ENCODE measurements at places on chromosomes 6 and 20.

DNA sequence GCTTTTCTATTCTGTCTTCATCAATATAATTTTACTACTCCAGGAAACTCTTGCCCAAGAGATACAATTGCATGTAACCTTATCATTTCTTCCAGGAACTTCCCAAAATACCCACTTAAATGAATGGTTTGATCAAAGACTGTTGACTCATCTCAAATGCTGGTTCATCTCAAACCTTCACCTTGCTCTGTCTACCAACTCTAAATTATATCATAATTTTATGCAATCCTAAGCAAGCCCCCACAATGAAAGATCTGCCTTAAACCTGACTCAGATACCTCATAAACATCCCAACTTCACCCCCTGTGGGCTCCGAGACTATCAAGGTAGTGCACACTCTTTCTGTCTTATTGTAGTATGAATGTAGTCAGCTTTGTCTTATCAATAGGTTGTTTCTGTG, 65.5 kb upstream of the GCM1 start:
- DNase-seq = no peak

DNA sequence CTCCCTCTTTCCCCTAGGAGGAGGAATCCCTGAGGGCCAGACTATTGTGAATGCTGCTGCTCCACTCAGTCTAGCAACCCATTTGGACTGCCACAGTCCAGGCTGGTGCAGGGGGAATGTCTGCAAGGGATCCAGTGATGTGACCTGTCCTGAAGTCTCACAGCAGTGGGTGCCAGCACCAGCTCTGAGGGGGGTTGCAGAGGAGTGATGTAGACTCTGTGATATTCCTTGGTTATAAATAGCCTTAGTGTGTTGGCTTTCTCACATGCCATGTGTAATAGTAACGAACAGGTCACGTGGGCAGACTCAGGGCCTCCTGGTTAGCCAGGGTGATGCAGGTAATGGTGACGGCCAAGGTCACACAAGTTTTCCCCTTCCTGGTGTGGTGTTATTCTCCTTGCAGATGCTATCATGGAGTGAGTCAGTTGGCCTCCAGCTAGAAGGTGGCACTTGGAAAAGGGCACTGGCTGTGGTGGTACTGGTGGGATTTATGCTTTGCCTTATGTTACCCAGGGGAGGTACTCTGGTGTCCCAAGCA, 404.4 kb downstream of the UTRN start:
- DNase-seq = no peak

GRCh38 chr6:16882230-16882629, 121.0 kb upstream of the ATXN1 start:
- no peak for DNase-seq

GRCh38 chr6:160273196-160273595, 14.6 kb upstream of the SLC22A2 start:
- DNase-seq = no peak

GRCh38 chr6:50333696-50334095, 284.0 kb upstream of the DEFB112 start:
- no peak for DNase-seq

GRCh38 chr6:7974938-7975763, 64.6 kb upstream of the TXNDC5 start:
- DNase-seq = peak; percentile 98

GRCh38 chr6:134256862-134257261, 61.0 kb downstream of the SGK1 start:
- no peak for DNase-seq

DNA sequence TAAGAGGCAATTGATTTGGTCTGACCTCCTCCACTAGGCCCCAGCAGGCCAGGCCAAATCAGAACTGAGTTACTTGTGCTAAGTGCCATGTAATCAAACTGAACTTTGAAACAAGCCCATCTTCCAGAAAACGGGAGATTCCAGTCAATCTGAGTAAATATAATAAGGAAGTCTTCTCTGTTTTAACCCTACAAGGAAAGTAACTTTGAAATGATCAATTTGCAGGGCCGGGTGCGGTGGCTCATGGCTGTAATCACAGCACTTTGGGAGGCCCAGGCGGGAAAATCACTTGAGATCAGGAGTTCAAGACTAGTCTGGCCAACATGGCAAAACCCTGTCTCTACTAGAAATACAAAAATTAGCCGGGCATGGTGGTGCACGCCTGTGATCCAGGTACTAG, 2.0 kb upstream of the SHLD1 start:
- no peak for DNase-seq

DNA sequence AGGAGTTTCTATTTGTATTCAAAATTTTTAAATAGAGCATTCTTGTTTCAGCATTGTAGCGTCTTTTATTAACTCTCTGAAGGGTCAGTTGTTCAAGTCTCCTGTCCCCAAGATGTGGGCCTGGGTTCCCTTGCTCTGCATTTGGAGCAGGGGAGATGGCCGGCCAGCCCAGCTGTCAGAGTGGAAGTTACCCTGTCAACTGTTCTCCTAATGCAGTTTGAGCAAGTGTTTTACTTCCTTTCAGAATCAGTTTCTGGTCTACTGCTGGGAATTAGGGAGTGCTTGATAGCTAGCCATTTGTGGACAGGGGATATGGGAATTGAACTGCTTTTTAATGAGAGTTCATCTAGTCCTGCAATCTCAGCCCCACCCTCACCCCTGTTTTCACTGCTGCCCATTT, 116.6 kb downstream of the QKI start:
- DNase-seq = no peak

- no peak for DNase-seq
Measured at GRCh38 chr6:16420337-16420714, 181.9 kb downstream of the GMPR start.

- no peak for DNase-seq
Measured at GRCh38 chr6:29142309-29142708, 28.4 kb upstream of the OR2J2 start.

- DNase-seq = no peak
Measured at GRCh38 chr6:46465294-46466165, 25.7 kb downstream of the RCAN2 start.

- DNase-seq = no peak
Measured at GRCh38 chr6:57104336-57104735, 14.3 kb downstream of the ZNF451 start.

DNA sequence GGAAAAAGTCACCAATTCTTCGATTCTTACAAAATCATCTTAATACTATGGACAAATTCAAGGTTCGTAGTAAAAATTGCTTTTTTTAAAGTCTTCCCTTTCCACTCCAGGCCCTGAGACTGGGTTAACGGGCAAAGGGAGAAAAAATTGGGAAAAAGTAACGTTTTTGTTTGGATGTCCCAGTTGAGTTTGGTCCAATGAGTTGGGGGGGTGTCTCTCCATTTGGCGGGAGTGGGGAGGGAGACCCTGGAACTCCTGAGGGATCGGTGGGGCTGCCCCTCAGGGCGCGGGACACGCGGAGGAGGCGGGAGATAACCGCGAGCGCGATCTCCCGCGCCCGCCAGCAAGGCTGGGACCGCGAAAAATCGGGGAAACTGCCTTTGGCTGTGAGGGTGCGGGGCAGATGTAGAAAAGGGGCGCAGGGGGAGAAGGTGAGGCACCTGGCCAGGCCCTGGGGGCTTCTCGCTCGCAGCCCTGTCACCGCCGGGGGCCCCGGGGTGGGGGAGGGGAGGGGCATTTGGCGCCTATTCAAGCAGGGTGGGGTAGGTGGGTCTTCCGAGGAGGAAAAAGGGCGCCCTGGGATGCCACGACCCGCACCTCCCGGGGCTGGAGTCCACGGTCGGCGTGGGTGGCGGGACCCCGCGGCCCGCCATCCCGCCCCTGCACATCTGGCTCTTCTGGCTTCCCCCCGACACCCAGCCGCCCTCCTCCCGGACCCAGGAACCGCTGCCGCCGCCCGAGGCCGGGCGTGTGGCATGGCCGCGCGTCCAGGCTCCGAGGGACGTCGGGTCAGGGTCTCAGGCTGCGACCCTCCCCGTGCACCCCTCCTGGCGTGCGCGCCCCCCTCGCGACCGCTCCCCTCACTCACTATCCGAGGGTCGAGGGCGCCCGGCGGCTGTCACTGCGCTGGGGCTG, 595 bp downstream of the FBXO5 start:
- no peak for DNase-seq

- DNase-seq = no peak
Measured at GRCh38 chr6:3838992-3839867, 9.9 kb upstream of the FAM50B start.

DNA sequence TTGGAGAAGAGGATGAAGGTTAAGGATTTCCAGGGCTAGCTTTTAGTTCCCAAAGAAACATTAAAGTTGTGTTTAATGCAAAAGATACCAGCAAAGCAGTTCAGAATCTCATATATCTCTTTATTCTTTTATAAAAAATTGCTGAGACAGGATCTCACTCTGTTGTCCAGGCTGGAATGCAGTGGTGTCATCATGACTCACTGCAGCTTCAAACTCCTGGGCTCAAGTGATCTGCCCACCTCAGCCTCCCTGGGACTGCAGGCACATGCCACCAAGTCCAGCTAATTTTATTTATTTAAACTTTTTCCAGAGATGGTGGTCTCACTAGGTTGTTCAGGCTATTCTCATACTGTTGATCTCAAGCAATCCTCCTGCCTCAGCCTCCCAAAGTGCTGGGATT, 41.1 kb upstream of the CAP2 start:
- peak; percentile 21 for DNase-seq

DNA sequence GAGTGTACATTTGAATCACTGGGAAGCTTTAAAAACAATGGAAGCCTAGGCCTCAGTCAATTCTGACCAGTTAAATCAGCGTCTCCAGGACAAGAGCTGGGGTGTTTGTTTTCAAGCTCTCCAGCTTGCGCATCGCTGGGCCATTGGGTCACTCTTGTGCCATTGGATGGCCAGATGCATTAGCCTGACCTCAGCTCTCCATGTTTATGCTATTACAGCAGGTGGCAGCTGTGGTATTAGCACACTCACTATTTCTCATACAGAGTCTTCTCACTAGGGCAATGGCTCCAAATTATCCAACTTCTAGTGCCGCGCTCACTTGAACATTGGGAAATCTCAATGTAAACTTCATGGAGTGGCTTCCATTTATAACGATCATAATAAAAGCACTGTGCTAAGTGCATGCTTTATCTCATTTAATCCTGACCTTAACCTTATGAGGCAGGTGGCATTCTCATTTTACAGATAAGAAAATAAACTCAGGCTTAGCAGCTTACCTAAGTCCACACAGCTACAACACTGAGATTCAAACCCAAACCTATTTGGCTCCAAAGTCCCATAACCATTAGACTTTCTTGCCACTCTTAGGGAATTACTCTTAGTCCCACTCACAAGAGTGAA, 108.8 kb downstream of the PPP1R14C start:
- DNase-seq = no peak

GRCh38 chr6:27545271-27546046, 72.6 kb upstream of the ZNF184 start:
- DNase-seq = peak; percentile 73

- DNase-seq = no peak
Measured at GRCh38 chr20:25090492-25091429, 8.8 kb upstream of the VSX1 start.

- DNase-seq = no peak
Measured at GRCh38 chr6:122449069-122449468, 22.5 kb downstream of the SERINC1 start.

DNA sequence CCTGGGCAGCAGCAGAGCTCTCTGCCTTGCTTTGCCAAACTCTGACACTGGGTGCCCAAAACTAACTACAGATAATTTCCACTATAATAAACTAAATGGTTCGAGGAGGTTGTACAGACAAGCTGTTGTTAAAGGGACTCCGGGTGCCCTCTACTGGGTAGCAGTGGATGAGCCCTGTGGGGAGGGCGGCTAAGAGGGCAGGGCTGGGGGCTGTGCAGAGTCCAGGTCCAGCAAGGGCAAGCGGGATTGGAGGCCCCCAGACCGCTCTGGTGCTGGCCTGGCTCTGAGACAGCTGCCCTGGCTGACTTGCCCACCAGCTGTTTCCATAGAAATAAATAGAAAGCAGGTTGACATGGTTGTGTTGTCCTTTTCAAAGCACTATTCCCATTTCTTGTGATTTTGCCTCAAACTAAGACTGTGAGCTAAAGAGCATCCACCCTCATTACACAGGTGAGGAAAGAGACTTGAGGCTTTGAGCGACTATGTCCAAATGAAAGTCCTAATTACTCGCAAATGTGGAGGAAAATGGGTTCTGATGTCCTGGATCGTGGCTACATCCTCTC, 167.6 kb upstream of the CST7 start:
- no peak for DNase-seq

- DNase-seq = no peak
Measured at GRCh38 chr6:169162249-169162648, 91.4 kb downstream of the THBS2 start.

- DNase-seq = peak; percentile 37
Measured at GRCh38 chr6:160391419-160392116, 43.4 kb downstream of the SLC22A3 start.

DNA sequence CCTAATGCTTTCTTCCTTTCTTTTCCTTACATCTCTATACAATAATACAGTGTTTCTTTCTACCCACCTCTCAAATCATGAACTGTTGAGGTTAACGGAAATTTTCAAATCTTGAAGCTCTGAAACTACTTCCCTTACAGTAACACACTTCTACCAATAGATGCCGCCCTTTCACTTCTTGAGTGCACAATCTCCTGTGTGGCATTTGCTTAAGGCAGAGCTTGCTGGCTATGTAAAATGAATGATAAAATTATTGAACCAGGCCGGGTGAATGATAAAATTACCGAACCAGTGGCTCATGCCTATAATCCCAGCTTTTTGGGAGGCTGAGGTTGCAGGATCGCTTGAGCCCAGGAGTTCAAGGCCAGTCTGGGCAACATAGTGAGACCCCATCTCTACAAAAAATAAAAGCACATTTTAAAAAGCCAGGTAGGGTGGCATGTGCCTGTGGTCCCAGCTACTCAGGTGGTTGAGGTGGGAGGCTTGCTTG, 56.8 kb downstream of the KCNS1 start:
- peak; percentile 60 for DNase-seq

GRCh38 chr6:35477028-35477427, 8.8 kb downstream of the RPL10A start:
- no peak for DNase-seq

- DNase-seq = no peak
Measured at GRCh38 chr6:105204768-105205167, 25.0 kb upstream of the POPDC3 start.

GRCh38 chr6:72677740-72678139, 55.9 kb downstream of the KCNQ5 start:
- DNase-seq = no peak

DNA sequence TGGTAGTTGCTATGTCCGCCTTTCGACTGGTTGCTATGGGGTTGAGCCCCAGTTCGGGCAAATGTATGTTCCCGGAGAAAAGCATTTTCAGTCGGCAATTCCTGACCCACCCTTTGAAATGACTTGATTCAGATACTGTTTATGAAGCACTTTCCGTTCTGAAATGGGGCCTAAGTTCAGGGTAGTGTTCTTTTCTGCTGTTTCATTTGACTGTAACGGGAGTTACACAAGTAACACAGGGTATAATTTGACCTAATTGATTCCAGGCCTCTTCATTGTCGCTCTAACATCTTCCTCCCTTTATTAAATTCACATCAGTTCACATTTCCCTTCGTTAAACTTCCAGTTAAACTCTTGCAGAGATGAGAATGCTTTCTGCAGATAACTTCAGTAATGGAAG, 85.5 kb downstream of the BMP6 start:
- DNase-seq = no peak

DNA sequence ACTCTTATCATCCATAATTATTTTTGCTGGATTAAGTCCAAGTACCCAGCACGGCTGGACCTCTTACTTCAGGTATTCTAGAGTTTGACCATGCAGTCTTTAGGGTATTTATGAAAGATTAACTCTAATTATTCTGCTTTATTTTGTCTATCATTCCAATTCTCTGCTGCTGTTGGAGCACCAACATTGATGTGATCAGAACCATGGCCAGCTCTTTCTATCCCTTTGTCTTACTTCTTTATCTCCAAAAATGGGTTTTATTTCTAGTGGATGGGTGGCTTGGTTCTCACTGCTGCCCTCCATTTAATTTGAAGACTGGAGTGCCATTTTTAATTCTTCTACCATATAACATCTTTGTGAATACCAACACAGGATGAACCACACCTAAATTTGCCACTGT, 704.3 kb downstream of the FRK start:
- no peak for DNase-seq

Data from astrocyte (in vitro differentiated cells and primary cell).